ENCODE measurements at places on chromosomes 6 and 20. TPM values are rescaled to one million over a fixed set of nuclear protein-coding genes. Genes with fewer than 3 reads are reported as not detected.

- peaks cover 1% of the 10 kb centered on the region for H3K27me3 ChIP-seq
- no peak overlapping the region for H3K27ac ChIP-seq
- H3K4me1 ChIP-seq: no peaks in the 10 kb centered on the region
- H3K4me3 ChIP-seq: no peak overlapping the region
These were observed 271.6 kb upstream of the RIN2 start for GRCh38 chr20:19486446-19486845.

DNA sequence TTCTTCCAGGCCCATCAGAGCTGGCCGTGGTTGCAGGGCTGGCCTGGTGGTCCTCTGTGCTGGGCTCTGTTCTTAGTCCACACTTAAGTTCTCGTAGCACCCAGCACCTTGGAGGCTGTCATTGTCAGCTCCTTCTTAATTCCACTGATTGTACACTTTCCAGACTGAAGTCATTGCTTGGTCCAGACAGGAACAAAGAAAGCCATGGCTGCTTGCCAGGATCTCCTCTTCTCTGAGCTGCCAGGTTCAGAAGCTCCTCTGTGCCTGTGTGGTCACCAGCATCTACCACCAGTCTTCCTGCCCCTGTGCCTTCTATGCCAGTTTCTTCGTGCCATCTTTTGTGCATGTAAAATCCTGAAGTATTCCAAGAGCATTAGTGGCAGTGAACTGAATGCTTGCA lies 39.5 kb upstream of the PCMTD2 start:
- no peak overlapping the region for H3K4me3 ChIP-seq
- H3K27me3 ChIP-seq: peaks cover 34% of the 10 kb centered on the region
- no peak for DNase-seq
- no peaks in the 10 kb centered on the region for H3K36me3 ChIP-seq

The PRSS16 gene
- total RNA-seq: 1.1 TPM

GRCh38 chr20:13877793-13878192 lies 93.0 kb downstream of the NDUFAF5 start:
- H3K36me3 ChIP-seq: no peaks in the 10 kb centered on the region
- DNase-seq: no peak
- H3K4me3 ChIP-seq: no peak overlapping the region
- no peak overlapping the region for H3K27ac ChIP-seq
- H3K27me3 ChIP-seq: peaks cover 4% of the 10 kb centered on the region
- H3K4me1 ChIP-seq: no peaks in the 10 kb centered on the region
